ENCODE measurements at places on chromosomes 4 and X.

DNA sequence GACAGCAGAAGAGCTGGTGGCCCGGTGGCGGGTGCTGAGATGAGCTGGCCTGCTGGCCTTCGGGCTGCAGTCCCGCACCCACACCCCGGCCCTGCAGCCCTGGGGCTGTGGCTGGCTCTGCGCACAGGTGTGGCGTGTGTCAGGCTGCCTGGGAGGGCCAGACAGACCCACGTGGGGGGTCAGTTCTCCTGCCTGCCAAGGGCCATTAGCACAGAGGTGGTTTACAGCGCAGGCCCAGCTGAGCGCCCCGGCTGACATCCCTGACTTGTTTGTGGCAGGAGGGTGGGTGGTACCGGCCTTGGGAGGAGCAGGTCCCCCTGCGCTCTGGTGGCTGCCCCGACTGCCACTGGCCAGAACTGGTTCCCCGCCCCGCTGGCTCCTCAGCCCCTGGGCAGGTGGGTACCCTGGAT lies 9.4 kb upstream of the HGFAC start:
- DNase-seq, result no peak

DNA sequence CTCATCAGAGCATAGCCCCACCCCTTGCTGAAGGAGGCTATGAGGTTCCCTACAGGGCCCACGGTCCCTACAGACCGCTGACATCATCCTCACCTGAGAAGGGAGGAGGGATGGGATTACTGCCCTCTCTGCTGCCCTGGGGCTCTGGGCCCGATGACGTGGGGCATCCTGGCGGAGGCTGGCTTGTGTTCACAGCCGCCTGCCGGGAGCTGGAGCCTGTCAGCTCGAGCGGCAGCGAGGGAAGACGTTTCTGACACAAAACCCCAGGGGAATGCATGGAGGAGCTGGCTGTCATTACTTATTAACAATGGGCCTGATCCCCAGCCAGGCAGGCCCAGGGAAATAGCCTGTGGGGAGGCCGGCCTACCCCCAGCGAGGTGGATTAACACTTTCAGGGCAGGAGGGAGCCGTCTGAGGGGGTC lies 106.6 kb upstream of the ATP6AP2 start:
- DNase-seq, result no peak

DNA sequence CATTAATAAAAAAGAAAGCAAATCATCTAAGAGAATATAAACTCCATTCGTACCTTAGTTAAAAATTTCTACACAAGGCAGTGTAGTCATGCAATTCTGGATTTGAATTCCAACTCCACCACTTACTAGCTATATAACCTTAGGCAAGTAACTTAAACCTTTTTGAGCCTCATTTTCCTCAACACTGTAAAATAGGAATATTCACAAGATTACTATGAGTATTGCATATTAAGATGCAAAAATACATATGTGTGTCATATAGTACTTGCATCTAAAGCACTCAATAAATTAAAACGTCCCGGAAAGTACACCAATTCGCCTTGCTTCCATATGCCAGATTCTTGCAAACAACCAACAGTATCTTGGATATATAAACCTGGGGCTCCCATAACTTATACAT lies 42.0 kb downstream of the HNRNPD start:
- no peak for DNase-seq

DNA sequence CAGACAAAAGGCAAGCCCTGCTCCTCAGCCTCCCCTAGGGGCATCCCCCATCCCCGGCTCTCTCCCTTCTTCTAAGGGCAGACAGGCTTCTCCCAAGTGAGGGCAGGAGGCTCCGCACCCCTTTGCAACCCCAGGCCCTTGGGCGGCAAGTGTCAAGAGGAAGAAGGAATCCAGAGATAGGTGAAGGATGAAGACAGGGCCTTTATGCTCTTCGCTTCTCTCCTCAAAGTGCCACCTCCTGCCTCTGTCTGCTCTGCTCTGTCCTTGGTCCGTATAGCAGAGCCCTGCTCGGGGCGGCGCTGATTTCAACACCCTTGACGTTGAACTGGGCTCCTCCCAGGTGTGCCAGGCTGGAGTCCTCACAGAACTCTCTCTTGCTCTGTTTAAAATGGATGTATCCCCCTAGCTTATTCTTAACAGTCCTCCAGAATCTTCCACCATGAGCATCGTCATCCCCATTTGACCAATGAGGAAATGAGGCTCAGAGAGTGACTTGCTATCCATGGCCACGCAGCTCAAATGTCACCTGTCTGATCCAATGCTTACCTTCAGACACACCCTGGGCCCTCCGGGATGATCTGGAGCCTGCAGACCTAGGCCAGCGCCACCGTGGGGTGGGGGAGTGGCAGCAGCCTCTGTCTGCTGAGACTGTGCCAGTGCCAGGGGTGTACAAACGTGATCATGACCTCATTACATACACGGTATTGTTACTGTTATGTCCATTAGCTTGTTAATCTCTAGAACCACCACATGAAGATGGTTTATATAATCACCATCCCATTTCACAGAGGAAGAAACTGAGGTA lies 99.8 kb downstream of the PHKA2 start:
- no peak for DNase-seq

GRCh38 chr4:55079451-55080173 lies 45.8 kb downstream of the KDR start:
- no peak for DNase-seq

- DNase-seq, result no peak
These were observed 23.3 kb downstream of the MTHFD2L start for GRCh38 chr4:74181219-74181618.

DNA sequence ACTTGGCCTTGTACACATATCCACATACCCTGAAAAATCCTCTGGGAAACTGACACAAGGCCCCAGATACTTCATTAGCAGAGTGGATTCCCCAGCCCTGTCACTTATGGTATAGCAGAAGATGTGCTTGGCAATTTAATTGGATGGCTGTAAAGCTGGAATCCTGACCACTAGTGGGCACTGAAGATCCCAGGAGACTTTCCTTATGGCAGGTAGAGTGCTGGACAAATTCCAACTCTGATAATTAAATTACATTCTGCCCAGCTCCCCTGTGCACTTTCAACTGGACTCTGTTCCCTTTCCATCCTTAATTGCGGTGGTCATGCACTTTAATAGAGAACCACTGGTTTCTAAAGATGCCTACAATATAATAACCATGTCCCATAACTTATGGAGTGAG lies 119.8 kb downstream of the DCK start:
- no peak for DNase-seq

DNA sequence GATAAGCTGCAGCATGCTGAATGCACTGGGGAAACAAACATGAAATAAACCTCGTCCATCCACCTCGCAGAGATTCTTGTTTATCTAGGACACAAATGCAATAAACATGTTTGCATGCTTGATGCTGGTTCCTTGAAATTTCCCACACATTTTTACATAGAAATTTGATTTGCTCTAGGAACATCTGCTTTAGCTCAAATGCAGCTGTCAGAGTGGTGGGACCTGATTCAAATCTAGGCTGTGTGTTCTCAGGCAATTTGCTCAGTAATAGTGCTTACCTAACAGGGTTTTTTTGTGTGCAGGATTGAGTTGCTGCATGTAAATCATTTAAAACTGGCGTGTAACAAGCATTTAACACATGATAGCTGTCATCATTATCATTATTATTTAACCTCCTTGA lies 293.1 kb downstream of the QDPR start:
- DNase-seq, result no peak

DNA sequence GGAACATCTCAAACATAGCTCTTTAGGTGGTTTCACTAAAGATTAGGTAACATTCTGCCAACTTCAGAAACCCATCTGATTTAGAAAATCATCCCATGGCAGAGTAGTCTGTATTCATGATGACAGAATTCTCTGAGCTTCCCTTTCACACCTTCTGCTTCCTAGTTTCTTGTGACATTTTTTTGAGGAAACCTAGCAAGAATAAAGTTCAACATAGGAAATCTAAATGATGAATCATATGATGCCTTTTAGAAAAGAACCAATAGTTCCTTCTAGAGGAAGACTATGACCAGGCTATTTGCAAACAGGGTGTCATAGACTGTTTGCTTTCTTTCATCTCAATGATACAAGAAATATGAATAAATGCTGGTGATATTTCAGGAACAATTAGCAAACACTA lies 49.8 kb upstream of the CAMK2D start:
- DNase-seq, result no peak

- no peak for DNase-seq
These were observed 36.9 kb downstream of the HMX1 start for GRCh38 chr4:8834681-8835220.

DNA sequence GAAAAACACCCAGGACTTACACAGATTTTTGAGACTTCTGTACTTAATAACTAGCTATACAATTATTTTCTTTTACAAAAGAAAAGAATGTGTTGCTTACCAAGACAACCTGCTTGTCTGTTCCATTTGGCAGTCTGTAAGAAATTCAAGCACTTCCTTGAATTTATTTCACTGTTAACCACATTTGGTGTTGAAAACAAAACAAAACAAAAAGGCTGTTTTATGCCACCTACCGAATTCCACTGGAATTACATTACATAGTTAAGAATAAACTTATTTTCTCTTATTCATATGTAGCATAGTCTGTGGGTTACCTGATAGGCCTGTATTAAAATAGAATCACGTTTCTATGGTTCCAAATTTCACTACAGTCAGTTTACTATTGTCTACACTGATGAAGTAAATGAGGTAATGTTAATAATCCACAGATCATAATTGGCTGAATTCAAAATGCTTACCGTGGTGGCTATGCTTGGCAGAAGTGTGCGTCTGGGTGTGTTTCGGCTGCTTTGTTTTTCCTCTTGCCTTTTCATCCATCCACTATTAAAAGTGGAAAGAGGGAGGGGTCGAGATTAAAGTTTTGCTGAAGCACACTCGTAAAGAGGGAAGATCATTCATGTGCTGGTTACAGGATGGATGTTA lies at the start of gene TLR1:
TLR1 (minus strand) TSS at position 138 of the 642 bp plus-strand sequence. CDS start 5,960 bp downstream, outside the sequence.
- no peak for DNase-seq

DNA sequence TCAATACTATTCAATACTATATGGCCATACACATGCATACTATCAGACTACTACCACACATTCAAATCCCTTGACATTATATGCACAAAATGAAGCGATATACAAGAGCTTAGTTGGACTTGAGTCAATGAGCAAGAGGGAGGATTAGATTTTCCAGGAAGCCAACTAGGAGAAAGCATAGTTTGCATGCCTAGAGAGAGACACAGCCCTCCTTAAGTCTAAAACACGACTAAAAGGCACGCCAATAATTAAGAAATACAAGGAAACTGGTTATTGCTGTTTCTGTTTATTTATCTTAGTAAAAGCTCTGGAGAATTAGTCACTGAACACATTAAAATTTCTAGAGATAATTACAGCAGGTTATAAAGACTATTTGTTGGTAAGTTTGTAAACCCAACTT lies 21.8 kb downstream of the MBNL3 start:
- no peak for DNase-seq

GRCh38 chr4:22338796-22339195 lies 177.1 kb downstream of the ADGRA3 start:
- DNase-seq, result no peak

GRCh38 chrX:154077101-154077500 lies 20.4 kb downstream of the MECP2 start:
- no peak for DNase-seq

DNA sequence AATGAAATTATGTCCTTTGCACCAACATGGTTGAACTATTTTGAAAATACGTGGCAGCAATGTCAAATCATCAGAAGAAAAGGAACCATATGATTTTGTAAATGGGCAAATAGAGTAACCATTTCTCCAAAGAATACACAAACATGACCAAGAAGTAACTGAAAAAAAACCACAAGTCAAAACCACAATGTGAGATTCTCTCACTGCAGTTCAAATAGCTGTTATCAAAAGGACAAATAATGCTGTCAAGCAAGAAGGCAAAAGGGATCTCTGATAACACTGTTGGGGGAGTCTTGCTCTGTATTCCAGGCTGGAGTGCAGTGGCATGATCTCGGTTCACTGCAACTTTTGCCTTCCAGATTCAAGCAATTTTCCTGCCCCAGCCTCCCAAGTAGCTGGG lies 280.8 kb upstream of the ZCCHC13 start:
- DNase-seq, result no peak

DNA sequence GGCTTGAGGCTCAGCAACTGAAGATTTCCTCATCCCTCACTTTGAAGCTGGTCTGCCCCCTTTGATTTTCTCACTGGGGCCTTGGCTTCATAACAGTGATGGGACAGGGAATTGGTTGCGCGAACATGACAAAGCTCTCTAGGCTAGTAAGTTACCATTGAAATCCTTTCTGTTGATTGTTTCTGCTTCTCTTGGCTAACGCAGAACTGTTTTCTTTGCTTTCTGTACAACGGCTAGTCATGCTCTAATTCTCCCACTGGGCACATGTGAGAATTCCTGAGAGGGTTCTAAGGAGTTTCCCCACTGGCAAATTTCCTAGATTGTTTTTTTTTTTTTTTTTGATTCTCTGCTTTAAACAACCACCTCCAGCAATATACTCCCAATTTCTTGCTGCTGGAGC lies 738.6 kb downstream of the PCDH7 start:
- DNase-seq, result no peak

- DNase-seq, result no peak
These were observed 672.7 kb downstream of the RPA4 start for GRCh38 chrX:97556359-97556758.

Measured in stimulated activated CD8-positive, alpha-beta memory T cell treated with anti-CD3 and anti-CD28 coated beads, Interleukin-2, amount 100 ng/mL, for 48 hours (primary cell).